Epithelial cell of prostate (primary cell): ENCODE measurements at places on chromosomes 5 and 9.

DNA sequence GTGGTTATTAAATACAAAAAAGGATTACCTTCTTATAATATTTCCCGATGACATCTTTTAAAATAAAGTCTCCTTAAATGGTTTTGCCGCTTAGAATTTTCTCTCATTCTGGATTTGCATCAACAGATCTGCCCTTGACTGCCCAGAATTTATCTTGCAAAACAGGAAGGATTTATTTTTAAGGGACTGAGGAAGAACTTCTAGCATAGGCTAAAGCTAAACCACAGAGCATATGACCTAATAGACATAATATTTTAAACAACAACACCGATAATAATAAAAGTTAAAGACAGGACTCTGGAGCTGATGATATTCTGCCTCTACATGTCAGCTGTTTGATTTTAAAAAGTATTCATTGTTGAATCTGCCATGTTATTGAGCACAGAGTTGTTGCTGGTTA lies 145.3 kb upstream of the ADCY2 start:
- DNase-seq, result no peak

DNA sequence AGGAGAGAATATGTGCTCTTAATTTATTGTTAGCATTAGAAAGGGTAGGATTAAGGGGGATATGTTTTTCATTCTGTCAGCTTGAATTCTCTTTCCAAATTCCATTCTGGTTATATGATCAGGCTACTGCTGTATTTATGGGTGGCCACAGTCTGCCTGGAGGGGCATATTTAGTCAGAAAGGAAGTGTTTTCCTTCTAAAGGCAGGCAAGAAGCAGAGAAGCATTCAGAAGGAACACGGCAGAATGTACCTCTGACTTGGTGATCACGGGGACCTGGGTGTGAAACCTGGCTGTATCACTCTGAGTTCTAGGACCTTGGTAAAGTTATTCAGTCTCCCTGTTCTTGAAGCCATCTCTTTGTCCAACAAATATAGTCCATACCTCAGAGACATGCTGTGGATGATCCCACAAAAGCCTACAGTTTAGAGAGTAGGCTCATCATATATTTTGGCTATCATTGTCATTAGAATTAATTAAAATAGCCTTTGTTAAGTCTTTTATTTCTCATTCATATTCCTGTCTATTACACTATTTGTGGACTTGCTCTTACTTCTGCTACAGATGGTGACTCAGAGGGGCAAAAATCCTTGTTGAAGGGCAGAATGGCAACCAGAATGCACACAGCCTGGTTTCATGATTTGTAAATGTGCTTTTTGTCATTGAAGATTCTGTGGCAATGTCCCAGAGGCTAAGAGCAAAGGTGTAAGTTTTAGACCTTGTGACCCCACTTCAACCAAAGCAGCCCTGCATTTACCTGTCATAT lies 2.7 kb downstream of the TNC start:
- no peak for DNase-seq

- no peak for DNase-seq
Observed at GRCh38 chr9:25415718-25416117, 262.5 kb downstream of the TUSC1 start.

DNA sequence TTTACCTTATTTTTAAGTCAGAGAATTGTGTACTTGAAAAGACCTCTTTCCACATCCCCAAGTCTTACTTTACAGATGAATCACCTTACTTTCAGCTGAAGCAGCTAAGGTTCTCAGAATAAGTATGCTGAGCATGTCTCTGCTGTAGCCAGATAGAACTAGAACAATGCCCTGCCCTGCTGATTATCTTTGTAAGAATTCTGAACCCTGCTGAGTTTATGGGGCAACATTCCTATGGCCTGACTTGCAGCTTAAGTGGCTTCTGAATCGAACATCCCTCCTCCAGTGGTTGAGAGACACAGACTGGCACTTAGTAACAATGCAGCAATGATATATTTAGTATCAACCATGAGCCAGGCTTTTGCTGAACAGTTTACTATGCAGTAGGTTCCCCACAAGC lies 592.0 kb upstream of the WWC1 start:
- peak; percentile 99 for DNase-seq

- peak; percentile 51 for DNase-seq
Observed at GRCh38 chr9:116594547-116594946, 92.6 kb upstream of the TRIM32 start.

DNA sequence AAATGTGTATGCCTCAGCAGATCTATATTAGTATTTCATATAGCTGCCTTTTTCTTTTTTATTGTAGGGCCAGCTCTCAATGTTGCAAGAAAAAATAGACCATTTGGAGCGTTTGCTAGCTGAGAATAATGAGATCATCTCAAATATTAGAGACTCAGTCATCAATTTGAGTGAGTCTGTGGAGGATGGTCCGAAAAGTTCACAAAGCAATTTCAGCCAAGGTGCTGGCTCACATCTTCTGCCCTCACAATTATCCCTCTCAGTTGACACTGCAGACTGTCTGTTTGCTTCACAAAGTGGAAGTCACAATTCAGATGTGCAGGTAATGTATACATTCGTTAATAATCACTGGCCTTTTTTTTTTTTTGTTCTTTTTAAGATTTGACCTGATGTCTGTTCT lies 23.7 kb downstream of the MAN2A1 start:
- no peak for DNase-seq

GRCh38 chr9:127739614-127740330 lies 4.7 kb upstream of the TOR2A start:
- DNase-seq, result no peak

GRCh38 chr9:38202336-38202938 lies 133.4 kb upstream of the SHB start:
- DNase-seq, result no peak

DNA sequence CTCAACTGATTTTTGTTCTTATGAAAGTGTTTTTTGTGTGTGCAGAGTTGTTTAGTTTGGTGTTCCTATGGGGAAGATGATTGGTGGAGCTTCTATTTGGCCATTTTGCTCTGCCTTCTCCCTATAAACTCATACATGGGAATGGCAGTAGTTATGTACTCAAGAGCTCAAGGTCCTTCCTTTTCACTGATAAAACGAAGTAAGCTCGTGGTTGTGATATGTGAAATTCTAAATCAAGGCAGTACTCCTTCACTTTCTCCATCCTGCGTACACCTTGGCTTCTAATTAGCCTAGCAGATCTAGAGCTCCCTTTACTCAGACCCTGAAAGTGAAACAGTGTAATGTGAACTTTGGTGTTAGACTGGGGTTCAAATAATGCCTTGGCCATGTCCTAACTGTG lies 159.3 kb upstream of the TNC start:
- no peak for DNase-seq

- no peak for DNase-seq
Observed at GRCh38 chr9:76257311-76257710, 136.9 kb downstream of the RFK start.

GRCh38 chr5:149421834-149422233 lies 42.7 kb upstream of the IL17B start:
- no peak for DNase-seq

- no peak for DNase-seq
Observed at GRCh38 chr5:80239680-80240367, 16.0 kb downstream of the SERINC5 start.
